ENCODE measurements at places on chromosomes 16 and 17.
A peak's percentile ranks its signal among the peaks of the same experiment; 100 is the strongest.

DNA sequence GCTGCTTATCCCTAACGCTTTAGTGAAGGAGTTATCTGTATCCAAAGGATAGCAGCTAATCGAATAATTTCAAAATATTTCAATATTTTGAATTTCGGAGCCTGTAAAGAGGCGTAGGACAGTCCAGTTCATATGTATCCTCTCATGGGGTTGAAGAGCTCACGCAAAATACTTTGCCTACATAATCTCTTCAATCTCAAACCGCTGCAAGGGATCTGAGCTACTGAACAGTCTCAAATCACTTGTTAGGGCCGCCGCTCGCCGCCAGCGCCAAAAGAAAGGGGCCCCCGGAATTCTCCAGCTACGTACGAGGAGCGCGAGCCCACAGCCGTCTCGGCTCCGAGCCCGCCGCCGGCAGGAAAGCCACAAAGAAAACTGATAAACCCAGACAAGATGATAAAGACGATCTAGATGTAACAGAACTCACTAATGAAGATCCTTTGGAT is 601 bp upstream of the RFWD3 start:
- peak; percentile 5 for DNase-seq

- peak; percentile 68 for DNase-seq
These were observed at the start of gene ACAP1 for GRCh38 chr17:7336240-7337175. Gene ACAP1, plus strand, starts transcription at chr17:7336529. Its CDS starts 206 bp downstream, at chr17:7336735.

DNA sequence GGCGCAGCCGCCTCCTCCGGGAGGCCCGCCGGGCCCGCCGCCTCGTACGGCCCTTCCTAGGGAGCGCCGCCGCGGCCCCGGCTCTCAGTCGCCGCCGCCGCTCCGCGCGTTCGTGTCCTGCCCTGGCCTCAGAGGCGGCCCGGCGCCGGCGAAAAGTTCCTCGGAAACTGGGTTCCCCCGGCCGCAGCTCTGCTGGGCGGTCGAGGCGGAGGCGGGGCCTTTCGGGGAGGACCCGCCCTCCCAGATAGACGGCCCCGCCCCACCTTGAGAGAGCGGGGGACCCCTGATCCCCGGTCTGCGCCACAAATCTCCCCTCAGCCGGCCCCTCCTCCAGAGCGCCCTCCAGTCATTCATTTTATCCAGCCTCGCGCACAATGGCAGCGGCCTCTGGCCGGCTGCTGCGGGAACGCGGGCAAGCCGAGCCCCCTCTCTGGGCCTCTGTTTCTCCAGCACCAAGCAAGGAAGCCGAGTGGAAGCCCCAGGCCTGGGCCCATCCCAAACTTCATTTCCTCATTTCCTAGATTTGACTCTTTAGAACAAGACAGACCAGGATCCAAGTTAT is at the start of gene SREBF1:
TSS of gene SREBF1 (minus strand) at position 169 of the 562 bp plus-strand sequence. CDS start 169 bp downstream, outside the sequence.
- DNase-seq, result peak; percentile 56

DNA sequence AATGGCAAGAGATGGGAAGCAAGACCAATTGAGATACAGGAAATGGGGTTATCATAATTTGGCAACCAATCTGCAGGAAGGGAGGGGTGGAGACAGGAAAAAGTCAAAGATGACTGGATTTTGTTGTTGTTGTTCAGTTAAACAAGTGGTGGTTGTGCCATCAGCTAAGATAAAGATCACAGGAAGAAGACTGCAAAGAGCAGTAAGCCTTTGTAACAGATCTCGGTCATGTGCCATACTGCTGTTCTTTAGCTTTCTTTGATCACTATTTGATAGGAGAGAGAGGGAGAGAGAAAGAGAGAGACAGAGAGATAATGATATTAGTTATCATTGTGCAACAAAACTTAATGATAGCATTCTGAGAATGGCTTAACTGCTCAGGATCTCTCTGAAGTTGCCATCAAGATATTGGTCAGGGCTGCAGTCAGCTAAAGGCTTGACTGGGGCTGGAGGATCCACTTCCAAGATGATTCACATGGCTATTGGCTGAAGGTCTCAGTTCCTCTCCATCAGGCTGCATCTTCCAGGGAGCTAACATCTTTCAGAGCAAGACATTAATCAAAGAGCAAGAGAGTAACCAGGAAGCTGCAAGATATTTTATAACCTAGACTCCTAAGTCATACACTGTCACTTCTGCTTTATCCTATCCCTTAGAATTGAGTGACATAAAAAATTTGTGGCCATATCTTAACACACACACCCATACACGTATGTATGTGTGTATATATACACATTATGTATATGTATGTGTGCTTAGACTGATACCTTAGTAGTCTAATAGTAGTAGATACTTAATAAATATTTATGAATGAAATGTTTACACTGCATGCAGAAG is 405.0 kb downstream of the SHISA9 start:
- no peak for DNase-seq

- DNase-seq, result no peak
These were observed 31.6 kb downstream of the ARHGAP17 start for GRCh38 chr16:24983561-24983960.
